ENCODE measurements at places on chromosomes 11 and 22.
A peak's percentile ranks its signal among the peaks of the same experiment; 100 is the strongest.

DNA sequence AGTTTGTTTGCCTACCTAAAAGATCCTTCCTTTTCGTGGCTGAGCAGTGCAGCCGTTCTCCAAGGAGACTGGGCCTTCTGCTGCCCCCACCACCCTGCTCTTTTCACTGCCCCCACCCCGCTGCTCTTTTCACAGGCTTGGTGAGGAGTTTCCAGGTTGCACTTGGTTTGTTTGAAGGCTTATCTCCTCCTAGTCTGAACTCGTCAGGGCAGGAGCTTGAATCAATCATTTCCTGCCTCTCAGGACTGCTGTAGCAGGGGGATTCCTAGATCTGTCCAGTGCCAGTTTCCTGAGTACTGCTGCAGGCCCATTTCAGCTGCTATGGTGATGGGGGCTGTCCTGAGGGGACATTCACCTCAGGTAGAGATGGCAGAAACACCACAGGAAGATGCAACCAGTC lies 10.0 kb downstream of the MED15 start:
- peak; percentile 52 for DNase-seq

DNA sequence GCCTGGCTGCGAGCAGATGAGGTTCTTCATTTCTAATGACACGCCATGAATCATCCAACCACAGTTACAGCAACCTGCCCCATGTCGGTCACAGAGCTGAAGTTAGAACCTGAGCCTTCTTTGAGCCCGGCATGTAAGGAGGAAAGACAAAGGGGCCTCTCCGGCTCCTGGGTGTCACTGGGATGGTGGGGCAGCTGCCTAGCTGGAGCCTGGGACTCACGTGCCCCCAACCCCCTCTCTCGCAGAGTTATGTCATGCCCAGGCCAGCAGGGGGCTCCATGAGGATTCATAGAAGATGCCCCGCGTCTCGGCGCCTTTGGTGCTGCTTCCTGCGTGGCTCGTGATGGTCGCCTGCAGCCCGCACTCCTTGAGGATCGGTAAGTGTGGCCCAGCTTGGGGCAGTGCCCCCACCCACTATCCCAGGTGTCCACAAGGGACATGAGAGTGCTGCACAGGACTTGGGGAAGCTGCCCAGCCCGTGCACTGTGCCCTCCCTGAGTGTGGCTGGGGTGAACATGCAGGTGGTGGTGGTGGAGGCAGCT lies 148.5 kb downstream of the GRIK4 start:
- DNase-seq = no peak

DNA sequence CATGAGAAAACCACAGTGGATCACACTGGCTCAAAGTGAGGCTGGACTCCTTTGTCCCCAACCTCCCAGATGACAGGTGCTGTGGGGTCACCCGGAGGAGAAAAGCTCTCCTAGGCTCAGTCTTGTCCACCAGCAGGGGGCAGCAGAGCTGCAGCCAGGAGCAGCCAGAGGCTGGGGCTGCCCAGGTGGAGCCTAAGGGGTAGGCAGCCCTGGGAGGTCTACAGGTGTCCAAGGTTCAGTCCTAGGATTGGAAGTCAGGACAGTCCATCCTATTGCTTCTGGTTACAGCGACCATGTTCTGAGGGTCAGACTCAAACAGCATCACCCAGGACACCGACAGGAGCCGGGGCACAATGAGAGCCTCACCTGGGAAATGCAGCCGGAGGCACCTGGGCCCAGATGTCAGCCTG lies 77.6 kb upstream of the IGLL5 start:
- peak; percentile 50 for DNase-seq

DNA sequence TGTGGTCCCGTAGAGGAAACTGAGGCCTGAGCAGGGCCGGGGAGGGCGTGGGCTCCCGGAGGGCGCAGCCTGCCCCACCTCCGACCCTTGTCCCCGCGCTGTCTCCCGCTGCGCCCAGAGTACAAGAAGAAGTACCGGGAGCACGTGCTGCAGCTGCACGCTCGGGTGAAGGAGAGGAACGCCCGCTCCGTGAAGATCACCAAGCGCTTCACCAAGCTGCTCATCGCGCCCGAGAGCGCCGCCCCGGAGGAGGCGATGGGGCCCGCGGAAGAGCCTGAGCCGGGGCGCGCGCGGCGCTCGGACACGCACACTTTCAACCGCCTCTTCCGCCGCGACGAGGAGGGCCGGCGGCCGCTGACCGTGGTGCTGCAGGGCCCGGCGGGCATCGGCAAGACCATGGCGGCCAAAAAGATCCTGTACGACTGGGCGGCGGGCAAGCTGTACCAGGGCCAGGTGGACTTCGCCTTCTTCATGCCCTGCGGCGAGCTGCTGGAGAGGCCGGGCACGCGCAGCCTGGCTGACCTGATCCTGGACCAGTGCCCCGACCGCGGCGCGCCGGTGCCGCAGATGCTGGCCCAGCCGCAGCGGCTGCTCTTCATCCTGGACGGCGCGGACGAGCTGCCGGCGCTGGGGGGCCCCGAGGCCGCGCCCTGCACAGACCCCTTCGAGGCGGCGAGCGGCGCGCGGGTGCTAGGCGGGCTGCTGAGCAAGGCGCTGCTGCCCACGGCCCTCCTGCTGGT lies 1.9 kb downstream of the NLRP6 start:
- DNase-seq = no peak

DNA sequence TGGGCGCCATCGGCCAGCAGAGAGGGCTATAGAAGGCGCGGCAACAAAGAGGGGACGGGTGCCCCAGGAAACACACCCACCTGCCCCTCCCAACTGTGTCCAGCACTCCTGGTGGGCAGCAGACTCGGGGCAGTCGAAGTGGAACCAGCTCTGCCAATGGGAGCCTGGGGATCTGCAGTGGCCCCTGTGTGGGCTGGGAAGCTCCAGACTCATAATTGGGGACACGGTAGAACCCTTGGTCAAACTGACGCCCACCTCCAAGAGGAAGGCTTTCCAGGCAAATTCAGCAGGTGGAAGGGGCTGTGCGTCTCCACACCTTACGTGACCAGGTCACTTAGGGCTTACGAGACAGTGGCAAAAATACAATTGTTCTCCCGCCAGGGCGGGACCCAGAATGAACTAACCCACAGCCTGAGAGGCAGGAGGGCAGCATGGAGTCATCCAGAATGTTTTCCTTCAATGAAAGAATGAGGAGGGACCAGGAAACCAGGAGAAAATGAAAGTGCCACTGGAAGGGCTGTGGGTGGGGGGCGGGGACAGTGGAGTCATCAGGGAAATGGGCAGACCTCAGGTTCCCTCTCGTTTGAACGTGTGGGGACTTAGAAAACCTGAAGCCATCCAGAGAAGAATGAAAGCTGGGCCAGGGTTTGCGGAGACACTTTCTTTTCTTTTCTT lies 53.2 kb upstream of the SHANK2 start:
- DNase-seq = no peak

GRCh38 chr11:118117790-118118601 lies 31.2 kb upstream of the SMIM35 start:
- no peak for DNase-seq

DNA sequence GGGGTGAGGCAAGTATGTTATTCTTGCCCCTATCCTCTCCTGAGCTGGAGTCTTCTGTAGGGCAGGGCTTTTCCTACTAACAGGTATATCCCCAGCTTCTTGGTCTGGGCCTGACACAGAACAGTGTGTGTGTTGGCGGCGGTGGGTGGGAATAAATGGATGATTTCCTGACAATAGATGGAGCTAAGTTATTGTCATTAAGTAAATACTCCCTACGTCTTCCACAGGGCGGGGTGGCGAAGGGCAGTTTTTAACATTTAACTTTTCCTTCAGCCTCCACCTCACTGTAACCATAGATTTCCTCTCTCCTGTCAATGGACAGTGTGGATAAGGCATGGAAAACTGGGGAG lies 11.7 kb upstream of the SMPD1 start:
- DNase-seq = no peak

DNA sequence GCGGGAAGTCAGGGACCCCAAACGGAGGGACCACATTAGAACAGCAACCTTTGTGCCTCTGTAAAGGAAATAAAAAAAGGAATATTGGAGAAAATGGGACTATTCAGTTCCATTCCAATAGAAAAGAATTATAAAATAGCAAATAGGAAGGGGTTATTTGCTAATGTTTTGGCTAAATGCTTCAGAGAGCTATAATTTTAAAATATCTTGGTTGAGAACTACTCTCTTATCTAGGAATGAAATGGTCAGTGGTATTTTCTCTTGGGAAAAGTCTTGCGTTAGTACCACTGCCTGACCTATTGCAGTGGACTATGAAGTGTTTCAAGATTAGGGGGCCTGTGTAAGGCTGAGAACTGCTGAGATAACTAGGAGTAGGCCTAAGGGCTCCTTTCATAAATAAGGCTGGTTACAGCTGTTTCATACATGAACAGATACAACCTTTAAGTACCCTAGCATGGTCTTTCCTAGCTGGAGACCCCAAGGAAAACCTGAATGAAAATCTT lies 6.9 kb upstream of the WEE1 start:
- DNase-seq = no peak

- no peak for DNase-seq
These were observed at the start of gene CHRM1 for GRCh38 chr11:62921201-62921572. TSS of gene CHRM1 (minus strand) at chr11:62921363. CDS start at chr11:62911100, 10,263 bp downstream.

GRCh38 chr11:20126724-20127123 lies 33.6 kb downstream of the DBX1 start:
- no peak for DNase-seq
